ENCODE measurements at places on chromosomes 6 and 20. TPM values are rescaled to one million over a fixed set of nuclear protein-coding genes. Genes with fewer than 3 reads are reported as not detected.

GRCh38 chr6:148157841-148158240, 184.8 kb upstream of the SASH1 start:
- H3K4me3 ChIP-seq = no peak overlapping the region
- H3K27ac ChIP-seq = no peak overlapping the region
- no peaks in the 10 kb centered on the region for H3K27me3 ChIP-seq
- DNase-seq = peak; percentile 63

DNA sequence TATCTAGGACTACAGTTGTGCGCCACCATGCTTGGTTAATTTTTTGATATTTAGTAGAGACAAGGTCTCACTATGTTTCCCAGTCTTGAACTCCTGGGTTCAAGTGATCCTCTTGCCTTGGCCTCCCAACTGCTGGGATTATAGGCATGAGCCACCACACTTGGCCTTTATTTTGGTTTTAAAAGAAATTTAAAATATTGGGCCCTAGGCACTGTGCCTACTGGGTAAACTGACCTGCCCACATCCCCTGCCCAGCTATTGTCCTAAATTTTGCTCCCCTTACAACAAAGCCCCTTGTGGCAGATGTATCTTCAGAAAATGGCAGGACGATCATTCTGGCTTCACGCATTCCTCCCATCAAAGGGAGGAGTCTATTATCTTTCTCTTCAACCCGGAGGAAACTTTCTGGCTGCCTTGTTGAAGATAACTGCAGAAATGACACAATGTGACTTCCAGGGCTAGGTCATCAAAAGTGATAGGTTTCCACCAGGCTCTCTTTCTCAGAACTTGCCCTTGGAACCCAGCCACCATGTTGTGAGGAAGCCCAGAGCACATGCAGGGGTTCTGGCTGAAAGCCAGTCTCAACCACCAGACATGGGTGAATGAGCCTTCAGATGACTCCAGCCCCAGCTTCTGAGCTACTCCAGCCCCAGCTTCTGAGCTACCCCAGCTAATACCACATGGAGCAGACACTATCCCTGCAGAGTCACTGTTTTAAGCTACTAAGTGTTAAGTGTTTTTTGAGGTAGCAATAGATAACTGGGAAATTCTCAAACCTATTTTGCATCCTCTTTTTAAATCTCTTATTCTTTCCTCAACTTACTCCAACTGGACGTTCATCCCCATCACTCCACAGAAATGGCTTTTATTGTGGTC, 4.6 kb upstream of the GUCA1B start:
- no peak overlapping the region for H3K27ac ChIP-seq
- H3K4me3 ChIP-seq = no peak overlapping the region
- H3K27me3 ChIP-seq = no peaks in the 10 kb centered on the region
- no peak for DNase-seq

DNA sequence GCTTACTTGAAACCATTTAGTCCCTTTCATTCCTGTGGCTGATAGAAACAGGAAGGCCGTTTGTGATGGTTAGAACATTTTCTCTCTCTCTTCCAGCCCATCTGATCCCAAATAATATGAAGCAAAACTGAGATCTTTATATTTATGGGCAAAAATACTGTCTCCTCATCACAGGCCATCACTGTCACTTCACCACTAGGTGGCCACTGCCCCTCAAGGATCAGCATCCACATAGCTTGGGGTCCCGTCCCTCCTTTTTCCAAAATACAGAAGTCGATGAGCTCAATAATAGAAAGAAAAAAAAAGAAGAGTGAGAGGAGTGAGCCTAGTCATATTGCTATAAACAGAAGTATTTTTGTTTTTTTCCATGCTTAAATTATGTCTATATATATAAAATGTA, 46.4 kb upstream of the LAMP5 start:
- H3K36me3 ChIP-seq = no peaks in the 10 kb centered on the region
- H3K4me3 ChIP-seq = no peak overlapping the region
- no peak overlapping the region for H3K27ac ChIP-seq

- H3K4me1 ChIP-seq = no peaks in the 10 kb centered on the region
- H3K27ac ChIP-seq = no peak overlapping the region
- no peak overlapping the region for H3K4me3 ChIP-seq
- H3K27me3 ChIP-seq = no peaks in the 10 kb centered on the region
Measured at GRCh38 chr20:22312744-22313346, 271.5 kb downstream of the FOXA2 start.

- H3K4me3 ChIP-seq = no peak overlapping the region
- no peaks in the 10 kb centered on the region for H3K4me1 ChIP-seq
- no peaks in the 10 kb centered on the region for H3K27me3 ChIP-seq
- H3K36me3 ChIP-seq = no peaks in the 10 kb centered on the region
- H3K27ac ChIP-seq = no peak overlapping the region
Measured at GRCh38 chr20:61772828-61773631, 292.7 kb downstream of the TAF4 start.

DNA sequence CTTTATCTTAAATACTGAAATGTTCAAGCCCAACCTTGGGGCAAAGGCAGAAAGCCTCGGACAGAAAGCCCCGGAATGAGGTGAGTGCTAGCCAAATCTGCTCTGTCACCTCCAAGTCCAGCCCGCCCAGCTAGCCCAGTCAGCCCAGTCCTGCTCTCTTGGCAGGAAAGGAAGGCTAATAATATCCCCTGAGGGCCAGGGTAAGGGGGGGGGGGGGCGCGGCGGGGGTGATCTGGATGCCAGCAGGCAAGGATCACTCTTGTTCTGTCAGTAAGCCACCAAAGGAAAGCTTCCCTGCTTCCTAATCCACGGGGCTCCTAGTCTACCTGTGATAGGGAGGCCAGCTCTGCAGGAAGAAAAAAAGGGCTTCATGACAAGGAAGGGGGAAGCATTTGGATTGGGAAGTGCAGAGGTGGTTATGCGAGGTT, 1.1 kb downstream of the NDRG3 start:
- no peaks in the 10 kb centered on the region for H3K36me3 ChIP-seq
- DNase-seq = peak; percentile 48
- no peak overlapping the region for H3K27ac ChIP-seq
- H3K4me1 ChIP-seq = peaks cover 5% of the 10 kb centered on the region

DNA sequence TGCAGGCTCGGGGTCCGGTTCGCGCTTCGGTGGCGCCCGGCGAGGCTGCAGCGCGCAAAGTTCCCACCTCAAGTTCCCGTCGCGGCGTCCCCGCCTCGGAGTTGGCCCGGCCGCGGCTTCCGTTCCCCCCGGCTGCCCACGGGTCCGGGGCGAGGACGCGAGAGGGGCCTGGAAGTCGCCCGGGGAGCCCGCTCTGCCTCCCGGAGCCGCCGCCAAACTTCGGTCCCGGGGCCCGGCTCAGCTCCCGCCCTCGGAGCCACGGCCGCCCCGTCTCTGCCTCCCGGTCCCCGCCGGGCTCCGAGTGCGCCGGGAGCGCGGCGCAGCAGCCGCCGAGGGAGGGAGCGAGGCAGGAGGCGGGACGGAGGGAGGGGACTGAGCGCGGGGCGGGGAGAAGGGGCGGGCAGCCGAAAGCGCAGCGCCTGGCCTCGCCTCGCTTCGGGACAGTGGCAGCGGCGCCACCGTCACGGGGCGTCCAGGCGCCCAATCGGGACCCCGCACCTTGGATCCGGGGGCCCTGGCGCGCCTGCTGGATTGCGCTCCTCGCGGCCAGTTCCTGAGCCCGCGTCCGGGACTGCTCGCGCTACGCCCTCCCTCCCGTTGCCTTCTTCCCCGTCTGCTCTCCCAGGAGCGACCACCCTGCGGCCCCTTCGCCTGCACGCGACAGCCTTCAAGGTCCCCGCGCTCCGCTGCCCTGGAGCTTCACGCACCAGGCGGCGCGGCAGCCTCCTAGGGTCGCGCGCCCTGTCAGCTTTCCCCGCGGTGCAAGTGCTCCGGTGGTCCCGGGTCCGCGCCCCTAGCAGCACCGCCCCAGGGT, at the start of gene KCNG1:
KCNG1 (minus strand) TSS at position 305 of the 814 bp plus-strand sequence. CDS start 12,769 bp downstream, outside the sequence.
- H3K36me3 ChIP-seq = no peaks in the 10 kb centered on the region
- peaks cover 15% of the 10 kb centered on the region for H3K4me1 ChIP-seq
- peak; percentile 43 for DNase-seq
- H3K4me3 ChIP-seq = no peak within 1 kb of the TSS
- peaks cover 6% of the 10 kb centered on the region for H3K27me3 ChIP-seq
- no peak within 1 kb of the TSS for H3K27ac ChIP-seq

DNA sequence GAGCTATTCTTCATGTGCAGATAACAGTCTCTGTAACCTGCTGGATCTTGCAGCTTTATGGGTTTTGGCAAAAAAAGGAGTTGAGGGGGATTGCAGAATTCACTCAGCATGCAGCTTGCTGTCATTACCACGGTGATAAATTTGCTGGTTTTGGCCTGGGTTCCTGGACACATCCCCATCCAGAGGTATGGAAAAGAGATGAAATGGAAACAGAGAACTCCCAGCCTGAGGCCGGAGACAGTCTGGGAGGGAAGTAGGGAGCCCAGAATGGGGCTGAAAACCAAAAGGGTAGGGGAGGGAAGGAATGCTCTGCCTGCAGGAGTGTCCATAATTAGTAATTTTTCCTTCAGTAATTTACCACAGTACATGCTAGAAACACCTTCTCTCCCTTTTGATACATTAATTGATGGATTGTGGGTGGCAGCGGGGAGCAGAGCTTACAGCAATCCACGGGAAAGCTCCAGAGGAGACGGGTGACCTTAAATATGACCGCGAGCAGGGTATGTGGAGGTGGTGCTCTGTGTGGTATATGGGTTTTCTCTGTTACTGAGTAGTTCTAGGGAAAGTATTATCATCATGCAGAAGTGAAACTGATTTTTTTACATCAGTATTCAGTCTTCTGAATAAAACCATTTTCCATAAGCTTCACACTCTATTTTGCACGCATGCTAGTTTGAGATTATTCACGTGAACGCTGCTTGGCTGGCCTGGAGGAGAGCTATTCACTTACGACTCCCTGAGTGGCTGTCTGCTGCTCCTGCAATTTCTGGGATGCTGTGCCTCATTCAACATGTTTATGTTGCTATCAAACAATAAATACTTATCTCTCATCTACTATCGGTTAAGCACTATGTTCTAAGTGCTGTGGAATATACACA, 66.3 kb upstream of the KCNK16 start:
- H3K27ac ChIP-seq = no peak overlapping the region
- DNase-seq = no peak
- no peaks in the 10 kb centered on the region for H3K27me3 ChIP-seq
- H3K36me3 ChIP-seq = no peaks in the 10 kb centered on the region
- no peak overlapping the region for H3K4me3 ChIP-seq

DNA sequence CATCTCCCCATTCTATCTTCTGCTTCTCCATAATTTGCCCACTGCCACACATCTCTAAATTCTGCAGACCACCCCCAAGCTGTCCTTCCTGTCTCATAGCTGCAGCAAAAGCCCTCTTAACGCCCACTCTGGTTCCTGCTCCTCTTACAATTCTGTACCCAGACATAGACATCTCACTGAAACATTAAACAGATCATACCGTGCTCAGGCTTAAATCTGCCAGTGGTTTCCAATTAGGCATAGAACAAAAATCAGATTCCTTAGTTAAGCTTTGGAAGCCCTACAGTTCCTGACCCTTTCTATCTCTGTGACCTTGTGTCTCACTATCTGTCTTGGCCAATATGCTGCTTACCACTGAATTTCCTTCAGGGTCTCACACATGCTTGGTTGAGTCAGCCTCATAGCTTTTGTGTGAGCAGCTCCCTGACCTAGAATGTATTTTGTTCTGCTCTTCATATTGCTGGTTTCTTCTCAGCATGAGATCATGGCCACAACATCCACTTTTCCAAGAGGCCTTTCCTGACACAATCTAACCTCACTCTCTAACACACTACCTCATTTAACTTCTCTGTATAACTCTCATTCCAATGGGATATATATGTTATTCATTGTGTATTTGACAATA, 749.7 kb downstream of the MAFB start:
- no peaks in the 10 kb centered on the region for H3K27me3 ChIP-seq
- DNase-seq = no peak
- H3K4me1 ChIP-seq = no peaks in the 10 kb centered on the region

DNA sequence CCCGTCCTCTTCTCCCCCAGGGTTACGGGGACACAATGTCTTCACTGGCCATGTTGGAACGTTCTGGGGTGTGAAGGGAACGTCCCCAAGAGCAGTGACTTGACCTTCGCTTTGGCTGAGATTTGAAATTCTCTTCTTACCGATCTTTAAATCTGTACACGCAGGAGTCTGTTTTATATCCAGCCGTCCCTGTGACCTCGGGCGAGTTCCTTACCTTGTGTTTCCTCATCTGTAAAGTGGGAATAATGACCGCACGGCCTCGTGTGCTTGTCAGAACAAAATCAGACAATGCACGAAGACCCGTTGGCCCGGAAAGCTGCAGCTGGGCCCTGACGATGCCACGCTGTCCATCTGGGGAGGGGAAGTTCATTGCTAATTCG, 454.3 kb downstream of the PREX1 start:
- no peak overlapping the region for H3K4me3 ChIP-seq
- peaks cover 15% of the 10 kb centered on the region for H3K4me1 ChIP-seq
- H3K27me3 ChIP-seq = no peaks in the 10 kb centered on the region
- no peaks in the 10 kb centered on the region for H3K36me3 ChIP-seq

GRCh38 chr20:4885877-4886276, 115.4 kb downstream of the SLC23A2 start:
- H3K36me3 ChIP-seq = peaks cover 11% of the 10 kb centered on the region
- no peaks in the 10 kb centered on the region for H3K27me3 ChIP-seq
- no peak for DNase-seq
- H3K4me3 ChIP-seq = no peak overlapping the region

- no peaks in the 10 kb centered on the region for H3K36me3 ChIP-seq
- no peak overlapping the region for H3K27ac ChIP-seq
- no peaks in the 10 kb centered on the region for H3K27me3 ChIP-seq
- H3K4me3 ChIP-seq = no peak overlapping the region
- no peak for DNase-seq
- H3K4me1 ChIP-seq = no peaks in the 10 kb centered on the region
Measured at GRCh38 chr6:42269553-42269952, 51.9 kb upstream of the MRPS10 start.

ARFGEF3 gene
- total RNA-seq = 6.1 TPM

HNF4A gene
- not detected for total RNA-seq

CTAGE9 gene
- not detected for total RNA-seq

BCAS1 gene
- total RNA-seq = not detected

NFKBIE gene
- total RNA-seq = 5.1 TPM

GSTA1 gene
- not detected for total RNA-seq

TAAR6 gene
- total RNA-seq = not detected

Data from thyroid gland (tissue), 4 donors.